ENCODE measurements at places on chromosomes 11 and 22. TPM values are rescaled to one million over a fixed set of nuclear protein-coding genes. Genes with fewer than 3 reads are reported as not detected.

GRCh38 chr11:134660416-134660815 is 248.4 kb upstream of the B3GAT1 start:
- DNase-seq, result no peak

Gene POU2AF1
- 9.3 TPM for total RNA-seq

DNA sequence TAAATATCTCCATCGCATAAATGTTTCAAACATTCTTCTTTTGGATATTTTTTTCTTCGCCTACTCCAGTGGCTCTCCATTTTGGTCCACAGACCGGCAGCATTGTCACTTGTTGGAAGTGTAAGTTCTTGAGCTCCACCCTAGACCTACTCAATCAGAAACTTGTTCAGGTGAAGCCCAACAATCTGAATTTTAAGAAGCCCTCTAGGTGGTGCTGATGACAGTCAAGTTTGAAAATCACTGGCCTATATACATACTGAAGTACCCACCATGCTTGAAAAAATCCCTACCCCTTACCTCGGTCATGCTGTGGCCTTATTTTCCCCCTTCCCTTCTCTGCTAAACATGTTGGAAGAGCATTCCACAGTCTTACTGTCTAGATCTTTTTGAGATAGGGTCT is 10.2 kb upstream of the ACAT1 start:
- DNase-seq, result no peak

DNA sequence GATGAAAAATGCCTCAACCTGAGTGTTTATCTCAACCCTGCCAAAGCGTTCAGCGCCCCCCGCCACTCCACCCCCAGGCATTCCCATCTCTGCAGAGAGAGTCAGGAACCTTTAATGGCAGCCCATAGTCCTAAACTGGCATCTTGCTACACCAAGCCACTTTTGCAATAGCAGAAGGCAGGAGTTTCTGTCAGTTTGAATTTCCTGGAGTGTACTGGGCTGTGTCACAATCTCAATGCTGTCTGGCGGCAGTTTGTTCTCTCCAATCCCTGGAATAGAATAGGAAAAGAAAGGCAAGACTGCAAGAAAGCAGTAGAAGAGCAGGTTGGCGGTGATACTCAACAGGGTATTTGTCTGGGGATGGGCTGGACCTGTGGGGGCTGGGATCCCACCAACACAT is 32.9 kb upstream of the FLI1 start:
- no peak for DNase-seq

DNA sequence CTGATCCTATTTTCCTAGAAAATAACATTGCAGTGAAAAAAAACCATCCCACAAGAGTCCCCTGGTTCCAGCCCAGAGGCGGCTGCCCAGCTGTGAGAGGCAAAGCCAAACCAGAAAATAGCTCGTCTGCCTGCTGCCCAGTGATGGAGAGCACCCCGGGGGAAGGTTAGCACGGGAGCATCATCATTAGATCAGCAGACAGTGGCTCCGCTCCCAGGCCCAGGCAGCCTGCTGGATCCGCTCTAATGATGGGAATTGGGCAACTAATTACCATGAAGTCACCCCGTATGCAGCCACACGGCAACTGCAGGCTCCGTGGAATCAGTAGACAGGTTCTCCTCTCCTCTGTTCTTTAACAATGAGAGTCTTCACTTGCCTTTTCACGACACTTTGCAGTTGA is 17.1 kb upstream of the B3GAT1 start:
- DNase-seq, result no peak

GRCh38 chr11:105960252-105961245 is 61.5 kb downstream of the MSANTD4 start:
- no peak for DNase-seq

GRCh38 chr11:74055938-74056337 is 47.1 kb upstream of the UCP3 start:
- no peak for DNase-seq

DNA sequence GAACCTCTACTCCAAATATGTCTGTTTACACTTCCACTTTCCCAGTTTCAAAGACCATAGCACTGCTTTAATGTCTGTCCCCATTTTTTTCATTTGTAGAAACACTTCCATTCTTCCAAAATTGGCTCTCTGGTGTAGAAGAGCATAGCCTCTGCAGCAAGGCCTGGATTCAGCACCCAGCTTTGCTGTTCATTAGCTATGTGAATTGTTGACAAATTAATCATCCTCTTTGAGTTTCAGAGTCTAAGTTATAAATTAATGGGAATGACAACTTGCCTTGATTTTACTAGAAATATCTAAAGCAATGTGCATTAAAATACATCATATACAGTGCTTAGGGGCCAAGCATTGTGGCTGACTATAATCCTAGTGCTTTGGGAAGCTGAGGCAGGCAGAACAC is 22.4 kb downstream of the GRIA4 start:
- no peak for DNase-seq

DNA sequence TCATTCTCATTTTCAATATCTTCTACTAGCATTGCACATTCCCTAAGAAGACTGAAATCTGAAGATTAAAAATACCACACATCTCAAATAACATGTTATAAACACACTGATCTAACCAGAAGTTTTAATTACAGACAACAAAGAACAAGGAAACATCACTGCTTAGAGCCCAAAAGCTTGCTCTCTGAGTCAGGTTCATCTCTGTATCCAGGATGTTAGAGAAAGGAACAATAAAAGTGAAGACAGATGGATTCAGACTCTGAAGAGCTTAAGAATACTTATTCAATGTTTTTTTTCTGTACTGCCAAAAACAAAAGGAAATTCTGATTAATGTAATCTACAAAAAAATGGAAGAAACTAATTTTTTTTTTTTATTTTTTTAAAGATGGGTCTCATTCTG is 16.5 kb downstream of the RDX start:
- DNase-seq, result no peak

Gene LDHAL6A
- total RNA-seq, result not detected

DNA sequence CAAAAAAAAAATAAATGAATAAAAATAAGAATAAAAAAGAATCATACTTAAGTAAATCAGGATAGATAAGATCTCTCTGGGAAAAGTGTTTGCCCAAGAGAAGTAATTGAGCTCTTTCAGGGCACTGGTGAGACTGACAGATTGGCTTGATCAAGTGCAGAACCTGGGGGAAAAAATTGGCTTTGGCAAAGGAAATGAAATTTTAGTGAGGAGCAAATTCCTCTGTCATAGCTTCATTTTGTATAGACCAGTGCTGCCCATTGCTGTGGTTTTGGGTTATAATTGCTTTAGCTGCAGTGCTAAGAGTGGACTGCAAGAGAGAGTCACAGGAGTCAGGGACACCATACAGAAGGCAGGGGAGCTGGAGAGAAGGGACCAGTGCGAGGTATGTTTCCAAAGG is 35.7 kb downstream of the SFI1 start:
- DNase-seq, result no peak

Gene BCR
- 49.5 TPM for total RNA-seq

- DNase-seq, result no peak
Measured at GRCh38 chr11:79506734-79507344, 66.0 kb upstream of the TENM4 start.

- no peak for DNase-seq
Measured at GRCh38 chr11:69962152-69962551, 116.0 kb upstream of the ANO1 start.

DNA sequence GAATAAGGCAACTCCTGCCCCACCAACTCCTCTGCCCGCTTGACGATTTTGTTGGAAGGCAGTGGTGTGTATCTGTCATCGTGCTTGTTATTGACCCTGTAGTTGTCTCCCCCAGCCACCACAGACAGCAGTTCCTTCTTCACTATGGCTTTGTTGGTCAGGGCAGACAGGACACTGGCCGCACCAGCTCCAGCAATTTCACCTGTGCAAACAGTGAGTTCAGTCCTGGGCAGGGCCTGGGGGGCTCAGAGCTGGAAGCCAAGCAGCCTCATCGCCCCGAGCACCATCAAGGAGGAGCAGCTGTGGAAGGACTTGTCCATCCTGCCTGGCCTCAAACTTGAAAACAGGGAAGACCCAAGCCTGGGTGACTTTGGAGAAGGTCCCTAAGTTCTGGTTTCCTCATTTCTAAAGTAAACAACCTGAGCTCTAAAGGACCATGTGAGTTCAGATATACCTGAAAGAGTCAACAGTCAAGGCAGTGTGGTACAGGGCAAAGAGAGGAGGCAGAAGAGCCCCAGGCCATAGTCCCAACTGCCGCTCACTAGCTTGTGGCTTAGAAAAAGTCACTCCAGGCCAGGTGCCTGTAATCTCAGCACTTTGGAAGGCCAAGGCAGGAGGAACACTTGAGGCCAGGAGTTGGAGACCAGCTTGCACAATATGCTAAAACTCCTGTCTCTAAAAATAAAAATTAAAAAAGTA is 4.6 kb downstream of the PLAAT2 start:
- no peak for DNase-seq

- DNase-seq, result peak; percentile 8
Measured at GRCh38 chr22:38355275-38355674, 38.0 kb upstream of the CSNK1E start.

DNA sequence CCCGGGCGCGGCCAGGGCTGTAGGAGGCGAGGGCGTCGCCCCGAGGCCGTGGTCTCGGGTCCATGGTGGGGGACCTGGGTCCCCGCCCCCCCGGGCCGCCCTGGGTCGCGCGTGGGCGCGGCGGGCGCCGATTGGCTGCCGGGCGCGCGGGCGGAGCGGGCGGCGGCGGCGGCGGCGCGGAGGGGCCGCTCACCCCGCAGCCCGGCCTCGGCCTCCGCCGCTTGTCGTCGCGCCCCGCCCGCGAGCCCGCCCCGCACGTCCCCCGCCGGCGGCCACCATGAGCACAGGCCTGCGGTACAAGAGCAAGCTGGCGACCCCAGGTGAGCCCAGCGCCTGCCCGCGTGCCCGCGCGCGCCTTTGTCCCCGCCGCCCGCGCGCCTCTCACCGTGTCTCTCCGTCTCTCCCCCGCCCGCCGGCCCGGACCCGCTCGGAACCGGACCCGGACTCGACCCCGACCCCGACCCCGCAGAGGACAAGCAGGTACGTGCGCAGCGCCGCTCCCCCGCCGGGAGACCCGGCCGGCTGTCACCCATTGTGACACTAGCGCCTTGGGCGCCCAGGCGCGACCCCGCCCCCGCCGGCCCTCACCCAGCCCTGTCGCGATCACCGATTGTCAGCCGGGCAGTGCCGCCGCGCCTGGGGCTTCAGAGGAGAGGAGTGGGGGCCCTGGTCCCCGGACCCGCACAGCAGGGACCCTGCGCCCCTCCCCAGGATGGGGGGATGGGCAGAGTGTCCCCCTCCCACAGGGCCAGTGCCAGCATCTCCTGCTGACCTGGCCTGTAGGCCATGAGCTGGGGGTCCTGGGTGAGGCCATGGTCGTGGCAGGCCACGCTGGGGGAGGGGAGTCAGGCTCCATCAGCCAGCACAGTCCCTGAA is at the start of gene SEPTIN5:
Gene SEPTIN5, plus strand, starts transcription at position 192 of the 876 bp plus-strand sequence. Its CDS starts 86 bp downstream, at position 278.
- no peak for DNase-seq

DNA sequence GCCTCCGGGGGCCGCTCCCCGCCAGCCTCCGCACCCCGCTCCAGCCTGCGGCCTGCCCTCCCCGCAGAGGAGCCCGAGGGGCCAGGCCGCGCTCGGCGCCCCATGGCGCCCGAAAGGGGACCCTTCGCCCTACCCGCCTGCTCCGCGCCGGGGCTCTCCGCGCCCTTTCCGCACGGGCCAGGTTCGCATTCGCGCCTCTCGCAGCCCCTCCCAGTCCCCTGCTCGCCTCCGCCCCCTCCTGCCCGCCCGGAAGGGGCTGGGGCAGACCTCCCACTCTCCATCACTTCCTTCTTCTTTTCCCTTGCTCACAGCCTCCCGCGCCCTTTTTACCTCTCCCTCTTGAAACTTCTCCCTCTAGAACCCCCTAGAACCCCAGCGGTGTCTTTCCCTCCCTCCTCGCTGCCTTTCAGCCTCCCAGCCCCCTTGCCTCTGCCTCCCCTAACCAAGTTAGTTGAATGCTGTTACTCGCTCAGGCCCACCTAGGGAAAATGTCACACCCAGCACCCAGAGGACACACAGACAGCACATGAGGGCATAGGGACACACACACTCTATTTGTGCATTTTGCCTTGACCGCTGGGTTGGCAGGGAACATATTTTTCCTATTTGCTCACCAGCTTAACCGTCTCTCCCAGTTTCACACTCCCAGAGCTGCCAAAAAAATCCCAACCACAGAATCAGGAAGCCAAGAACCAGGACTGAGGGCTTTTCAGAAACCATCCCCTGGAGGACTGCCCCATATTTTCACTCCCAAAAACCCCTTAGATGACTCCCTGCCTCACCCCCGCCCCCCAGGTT is at the start of gene SLC43A3:
Gene SLC43A3, minus strand, starts transcription at position 193 of the 798 bp plus-strand sequence. CDS start 949 bp downstream, outside the sequence.
- DNase-seq, result peak; percentile 56

DNA sequence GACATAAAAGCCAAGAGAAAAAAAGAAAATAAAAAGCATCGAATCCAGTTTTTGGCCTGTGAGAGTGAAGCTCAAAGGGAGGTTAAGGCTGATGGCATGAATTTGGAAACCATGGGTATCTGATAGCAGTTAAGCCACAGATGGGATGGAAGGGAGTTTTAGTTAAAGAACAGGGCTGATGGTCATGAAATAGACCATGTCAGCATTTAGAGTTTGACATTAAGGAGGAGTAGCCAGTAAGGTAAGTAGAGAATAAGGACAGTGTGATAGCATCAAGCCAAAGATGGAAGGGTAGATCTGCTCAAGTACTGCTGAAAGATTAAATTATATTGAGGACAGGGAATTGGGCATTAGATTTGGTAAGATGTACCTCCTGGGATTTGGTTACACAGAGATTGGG is 826.5 kb downstream of the NTM start:
- DNase-seq, result no peak

Gene OR52J3
- not detected for total RNA-seq

GRCh38 chr11:70111269-70112016 is 33.3 kb downstream of the ANO1 start:
- DNase-seq, result peak; percentile 85

GRCh38 chr11:59106363-59107336 is at the start of gene FAM111B:
TSS of gene FAM111B (plus strand) at chr11:59107237. CDS start at chr11:59109626, 2,389 bp downstream.
- DNase-seq, result peak; percentile 89

Gene FAR1
- total RNA-seq, result 102 TPM

DNA sequence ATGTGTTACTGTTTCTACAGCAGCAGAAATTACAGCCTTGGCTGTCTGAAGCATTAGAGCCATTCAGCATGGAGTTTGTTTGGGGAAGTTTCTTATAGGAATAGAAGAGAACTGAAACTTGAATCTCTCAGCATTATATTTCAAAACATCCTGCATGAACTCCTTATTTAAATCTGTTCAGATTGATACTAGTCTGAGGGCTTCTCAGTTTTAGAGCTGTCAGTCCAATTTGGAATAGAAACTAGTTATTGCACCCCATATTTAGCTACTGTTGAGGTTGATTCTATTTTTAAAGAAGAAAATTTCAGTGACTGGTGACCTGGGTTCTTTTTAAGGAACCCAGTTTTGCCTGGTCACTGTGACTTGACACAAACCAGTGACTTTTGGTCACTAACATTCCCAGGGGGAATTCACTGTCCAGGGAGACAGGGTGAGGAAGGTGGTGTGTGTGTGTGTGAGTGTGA is 126.0 kb upstream of the TTC12 start:
- DNase-seq, result no peak

Gene GDPD4
- not detected for total RNA-seq

DNA sequence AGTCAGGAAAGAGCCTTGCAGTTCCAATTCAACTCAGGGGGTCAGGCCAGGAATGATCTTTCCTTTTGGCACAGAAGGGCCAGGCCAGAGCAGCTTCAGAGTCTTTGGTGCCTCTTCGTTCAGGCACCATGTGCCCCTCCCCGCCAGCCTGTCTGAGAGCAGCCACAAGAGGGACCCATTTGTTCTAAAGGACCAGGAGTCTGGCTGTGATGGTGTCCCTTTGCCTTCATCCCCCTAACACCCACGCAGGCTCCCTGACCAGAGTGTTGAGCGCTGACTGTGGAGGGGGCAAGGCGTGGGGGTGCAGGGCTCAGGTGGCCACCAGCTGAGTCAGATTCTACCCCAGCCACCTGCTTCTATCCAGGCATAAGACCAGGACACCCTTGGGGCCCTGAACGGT is 156.4 kb downstream of the TTC17 start:
- no peak for DNase-seq

Gene RASSF10
- total RNA-seq, result 0.63 TPM

Data from mucosa of descending colon (tissue), 3 donors.